ENCODE measurements at places on chromosomes 2 and 18.
A peak's percentile ranks its signal among the peaks of the same experiment; 100 is the strongest.

- DNase-seq: no peak
These were observed 98.4 kb downstream of the EHBP1 start for GRCh38 chr2:62803961-62804360.

DNA sequence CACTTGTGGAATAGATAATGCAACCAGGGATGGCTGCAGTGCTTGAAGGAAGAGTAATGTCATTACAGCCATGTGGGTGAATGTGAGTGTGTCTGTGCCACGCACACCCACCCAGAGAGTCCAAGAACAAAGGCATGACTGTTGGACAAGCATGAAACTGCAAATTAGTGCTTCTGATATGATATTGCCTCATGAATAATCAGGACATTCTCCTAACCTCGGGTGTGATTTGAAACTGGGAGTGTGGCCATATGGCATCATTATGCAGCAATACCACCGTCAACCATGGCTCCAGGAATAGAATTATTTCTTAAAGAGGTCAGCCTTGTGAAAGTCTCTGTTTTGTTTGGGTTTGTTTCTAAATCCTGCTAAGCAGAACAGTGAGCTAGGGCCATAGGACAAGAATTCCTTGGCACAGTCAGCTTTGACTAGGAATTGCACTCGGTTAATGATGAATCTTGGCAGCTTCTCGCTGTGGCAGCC, 678.0 kb upstream of the RAB6C start:
- no peak for DNase-seq

DNA sequence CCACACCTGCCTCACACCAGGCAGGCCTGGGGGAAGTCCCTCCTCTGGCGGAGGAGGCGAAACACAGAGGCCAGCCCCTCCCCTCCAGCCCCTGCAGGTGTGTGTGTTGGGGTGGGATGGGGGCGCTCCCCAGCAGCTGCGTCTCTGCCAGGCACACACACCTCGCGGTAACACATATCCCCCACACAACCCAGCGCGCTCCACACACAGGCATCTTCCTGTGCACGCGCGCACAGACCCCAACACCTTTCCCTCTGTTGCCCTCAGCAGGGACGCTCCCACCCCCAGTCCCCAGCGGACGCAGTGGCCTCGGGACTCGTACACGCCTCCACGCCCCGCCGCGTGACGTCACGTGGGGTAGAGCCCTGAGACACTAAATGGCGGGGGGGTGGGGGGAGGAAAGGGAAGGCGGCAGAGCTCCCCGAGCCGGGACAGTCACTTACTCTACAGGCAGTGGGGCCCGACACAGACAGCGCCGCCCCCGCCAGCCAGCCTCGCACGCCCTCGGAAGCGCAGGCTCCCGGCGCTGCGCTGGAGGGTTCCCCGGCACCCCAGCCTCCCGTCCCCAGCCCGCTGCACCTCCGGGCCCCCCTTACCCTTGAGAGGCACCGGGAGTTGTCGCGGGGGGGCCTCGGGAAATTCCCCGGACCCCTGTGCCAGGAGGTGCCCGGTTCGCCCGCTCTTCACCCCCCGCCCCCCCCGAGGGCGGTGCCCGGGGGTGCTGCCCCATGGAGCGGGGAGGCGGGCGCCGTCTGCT, at the start of gene WNT10A:
Gene WNT10A (plus strand): TSS at position 751 of the 757 bp plus-strand sequence. CDS start 144 bp downstream, outside the sequence.
- no peak for DNase-seq

GRCh38 chr2:237141571-237142051, 55.9 kb downstream of the COPS8 start:
- no peak for DNase-seq

GRCh38 chr2:174678395-174678794, 80.8 kb upstream of the WIPF1 start:
- no peak for DNase-seq

GRCh38 chr2:231929961-231930592, 3.9 kb upstream of the NPPC start:
- no peak for DNase-seq

- DNase-seq: no peak
These were observed 52.5 kb upstream of the TTN start for GRCh38 chr2:178859730-178860129.

- no peak for DNase-seq
These were observed 4.8 kb downstream of the FAM228A start for GRCh38 chr2:24179683-24180082.

DNA sequence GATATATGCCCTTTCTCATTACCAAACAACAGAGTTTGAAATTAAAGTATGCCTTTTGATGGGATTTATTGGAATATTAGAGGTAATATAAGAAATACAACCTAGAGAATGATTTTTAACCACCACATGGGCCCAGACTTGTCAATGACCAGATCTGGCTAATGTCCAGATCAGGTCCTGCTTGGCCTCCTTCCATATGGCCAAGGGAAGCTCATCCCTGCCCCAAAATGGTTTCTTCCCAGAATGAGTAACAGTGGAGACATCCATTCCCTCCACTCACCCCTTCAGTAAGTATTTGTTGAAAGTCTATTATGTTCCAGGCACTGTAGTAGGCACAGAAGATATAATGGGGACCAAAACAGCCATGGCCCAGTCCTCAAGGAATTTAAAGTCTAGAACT, 54.9 kb downstream of the ANTXR1 start:
- DNase-seq: no peak

- no peak for DNase-seq
These were observed 25.7 kb downstream of the RHOB start for GRCh38 chr2:20472569-20472968.

GRCh38 chr18:44859751-44860439, 179.2 kb downstream of the SETBP1 start:
- DNase-seq: no peak

GRCh38 chr2:215002500-215002899, 135.9 kb downstream of the ABCA12 start:
- DNase-seq: peak; percentile 33

DNA sequence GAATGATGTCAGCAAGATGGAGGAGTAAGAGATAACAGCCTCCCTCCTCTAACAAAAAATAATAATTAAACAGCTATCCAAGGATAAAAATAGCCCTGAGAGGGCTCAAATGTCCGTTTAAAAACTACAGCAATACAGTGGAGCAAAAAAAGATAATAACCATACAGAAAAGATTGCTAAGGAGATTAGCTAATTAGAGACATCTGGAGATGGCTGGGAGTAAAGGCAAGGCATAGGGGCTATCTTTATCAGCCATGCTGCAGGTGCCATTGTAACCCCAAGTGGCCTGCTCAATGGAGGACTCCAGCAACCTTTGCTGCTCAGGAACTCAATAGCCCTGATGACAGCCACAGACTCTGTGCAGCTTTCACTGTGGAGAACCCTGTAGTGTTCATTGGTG, 42.7 kb downstream of the MDH1 start:
- DNase-seq: no peak
